ENCODE measurements at places on chromosomes 6 and 20.

DNA sequence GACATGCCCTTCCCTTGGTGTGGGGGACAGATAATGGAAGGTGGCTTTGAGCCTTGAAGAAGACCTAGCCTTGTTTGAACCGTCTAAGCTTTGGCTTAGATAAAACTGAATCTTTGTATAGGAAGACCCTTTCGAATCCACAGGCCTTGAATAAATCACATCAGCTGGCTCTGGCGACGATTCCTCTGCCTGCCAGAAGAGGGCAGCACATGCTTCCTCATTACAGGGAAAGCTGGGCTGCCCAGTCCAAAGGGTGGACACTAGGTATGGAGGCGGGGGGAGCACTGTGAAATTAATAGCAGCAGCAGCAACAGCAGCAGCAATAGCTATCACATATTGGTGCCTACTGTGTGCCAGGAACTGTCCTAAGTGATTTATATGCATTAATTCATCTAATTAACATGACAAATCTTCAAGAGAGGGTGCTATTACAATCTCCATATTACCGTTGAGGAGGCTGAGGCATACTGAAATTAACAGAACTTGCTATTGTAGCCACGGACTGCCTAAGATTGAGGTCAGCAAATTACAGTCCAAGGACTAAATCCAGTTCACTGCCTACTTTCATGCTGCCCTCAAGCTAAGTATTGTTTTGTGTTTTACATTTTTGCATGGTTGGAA lies 85.1 kb downstream of the CLIC5 start:
- peak; percentile 54 for DNase-seq

GRCh38 chr20:44106615-44107014 lies 80.4 kb downstream of the JPH2 start:
- no peak for DNase-seq

DNA sequence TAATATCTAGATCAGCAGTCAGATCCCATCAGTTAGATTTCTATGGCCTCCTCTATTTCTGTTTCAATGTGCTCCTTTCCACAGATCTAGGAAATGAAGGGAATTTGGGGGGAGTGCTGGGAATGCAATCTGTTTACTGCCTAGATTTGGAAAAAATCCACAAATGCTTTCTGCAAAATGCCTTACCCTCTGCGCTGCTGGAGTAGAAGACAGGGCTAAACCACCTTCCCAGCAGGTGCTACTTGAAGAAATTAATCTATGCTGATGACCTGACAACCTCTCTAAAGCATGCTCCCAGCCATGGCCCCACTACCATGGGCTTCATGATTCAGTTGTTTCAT lies 46.2 kb downstream of the LY86 start:
- DNase-seq: no peak

GRCh38 chr20:18377896-18378481 lies 88.8 kb downstream of the DZANK1 start:
- no peak for DNase-seq

DNA sequence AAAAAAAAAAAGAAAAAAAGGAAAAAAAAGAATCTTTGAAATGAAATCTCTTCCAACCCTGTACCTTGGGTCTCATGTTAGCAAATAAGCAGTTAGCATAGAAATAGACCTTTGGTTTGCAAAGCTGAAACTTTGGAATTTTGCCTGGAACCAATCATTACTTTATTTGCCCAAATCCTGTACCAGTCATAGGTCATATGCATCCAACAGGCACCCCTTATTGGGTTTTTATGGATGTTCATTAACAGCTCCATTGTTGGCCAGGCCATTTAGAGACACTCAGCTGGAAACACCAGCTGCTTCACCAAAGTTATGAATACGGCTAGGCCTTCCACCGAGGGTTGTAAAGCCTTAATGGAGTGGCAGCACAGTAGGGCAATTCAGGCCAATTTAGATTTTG lies 53.0 kb downstream of the ALDH8A1 start:
- no peak for DNase-seq

GRCh38 chr6:168128631-168129291 lies 49.7 kb upstream of the FRMD1 start:
- no peak for DNase-seq

DNA sequence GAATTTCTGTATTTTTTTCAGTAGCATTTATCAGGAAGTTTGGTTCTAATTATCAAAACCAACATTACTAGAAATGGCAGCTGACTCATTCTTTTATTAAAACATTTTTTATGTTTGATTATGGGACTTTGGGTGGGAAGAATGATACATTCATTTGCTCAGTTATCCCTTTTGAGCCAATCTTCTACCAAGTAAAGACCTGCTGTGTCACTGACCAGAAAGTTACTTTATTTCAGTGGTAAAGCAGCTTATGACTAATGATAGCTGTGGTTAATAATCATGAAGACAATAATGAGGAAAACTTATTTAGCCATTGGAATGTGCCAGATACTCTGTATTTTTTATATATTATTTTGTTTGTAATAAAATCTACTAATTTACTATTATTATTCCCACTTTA lies 142.3 kb downstream of the FARS2 start:
- peak; percentile 46 for DNase-seq

DNA sequence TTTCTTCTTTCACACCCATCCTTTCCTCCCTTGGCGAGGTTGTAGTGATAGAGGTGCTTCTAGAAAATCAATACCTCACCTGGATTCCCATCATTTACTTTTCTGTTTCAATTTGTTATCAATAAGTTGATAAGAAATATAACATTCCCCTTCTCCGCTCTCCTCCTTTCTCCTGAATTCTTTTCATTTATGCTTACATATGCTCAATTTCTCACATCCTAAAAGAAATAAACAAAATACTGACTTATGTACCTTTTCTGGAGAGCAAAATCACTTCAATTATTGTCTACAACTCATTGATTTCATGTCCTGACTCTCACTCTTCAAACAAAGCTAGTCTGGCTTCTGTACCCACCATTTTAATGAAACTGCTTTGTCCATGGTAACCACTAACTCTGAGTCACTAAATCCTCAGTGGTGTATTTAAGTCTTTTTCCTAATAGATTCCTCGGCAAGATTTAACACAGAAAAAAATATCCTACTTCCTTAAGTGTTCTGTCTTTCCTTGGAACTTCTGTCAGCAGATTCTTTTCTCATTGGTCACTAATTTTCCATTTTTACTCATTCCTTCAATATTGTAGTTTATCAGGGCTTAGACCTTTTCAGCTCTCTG lies 289.6 kb downstream of the RFPL4B start:
- DNase-seq: peak; percentile 70

- peak; percentile 76 for DNase-seq
Measured at GRCh38 chr20:11810311-11811083, 107.2 kb upstream of the BTBD3 start.

GRCh38 chr20:63309261-63310071 lies 16.5 kb downstream of the COL20A1 start:
- peak; percentile 9 for DNase-seq

- DNase-seq: peak; percentile 98
Measured at GRCh38 chr20:11814267-11814666, 103.4 kb upstream of the BTBD3 start.

- peak; percentile 10 for DNase-seq
Measured at GRCh38 chr6:107594736-107595135, 104.8 kb downstream of the SOBP start.

- no peak for DNase-seq
Measured at GRCh38 chr6:67131827-67132226, 1424.8 kb upstream of the EYS start.

GRCh38 chr20:49562311-49563014 lies 5.5 kb downstream of the PTGIS start:
- peak; percentile 68 for DNase-seq

- peak; percentile 26 for DNase-seq
Measured at GRCh38 chr6:132818404-132819359, 4.3 kb downstream of the RPS12 start.

DNA sequence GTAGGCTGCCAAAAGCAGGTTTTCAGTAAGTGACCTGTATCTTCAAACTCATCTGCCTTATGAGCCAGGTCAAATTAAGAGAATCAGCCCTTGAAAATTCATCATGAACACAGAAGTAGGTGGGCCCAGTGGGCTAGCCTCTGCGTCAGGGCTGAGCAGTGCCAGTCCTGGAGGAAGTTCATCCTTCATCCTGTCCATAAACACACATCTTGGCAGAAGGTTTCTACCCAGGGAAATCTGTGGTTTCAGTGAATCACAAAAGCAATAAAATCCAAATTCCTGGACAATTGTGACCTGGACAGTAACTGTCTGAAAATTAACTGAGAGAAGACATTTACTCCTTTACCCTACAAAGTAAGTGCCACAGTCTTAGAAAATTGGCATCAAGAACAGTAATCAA lies 72.4 kb downstream of the ATG5 start:
- DNase-seq: peak; percentile 79

GRCh38 chr20:16761305-16761829 lies 13.2 kb downstream of the OTOR start:
- peak; percentile 71 for DNase-seq

- DNase-seq: no peak
Measured at GRCh38 chr20:57977569-57977968, 250.9 kb downstream of the ANKRD60 start.

DNA sequence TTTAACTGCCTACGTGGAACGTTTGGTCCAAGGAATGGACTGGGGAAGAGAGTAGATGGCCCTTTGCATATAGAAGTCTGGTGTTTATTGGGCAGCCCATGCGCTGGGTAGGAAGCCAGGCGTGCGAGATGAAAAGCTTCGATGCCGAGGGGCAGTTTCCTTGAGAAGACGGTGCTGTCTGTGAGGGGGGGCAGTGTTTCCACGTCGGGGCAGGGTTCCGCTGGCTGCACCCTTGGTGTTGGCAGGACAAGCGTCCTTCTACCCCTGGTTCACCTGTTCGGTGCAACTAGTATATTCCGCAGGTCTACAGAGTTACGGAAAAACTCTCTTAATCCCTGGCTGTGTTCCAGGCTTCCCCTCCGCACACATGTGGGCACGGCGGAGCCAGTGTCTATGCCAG lies 88.2 kb downstream of the SMOC2 start:
- no peak for DNase-seq

- no peak for DNase-seq
Measured at GRCh38 chr6:136783495-136784270, 8.6 kb downstream of the MAP3K5 start.

GRCh38 chr20:6942266-6942665 lies 174.8 kb downstream of the BMP2 start:
- DNase-seq: no peak

DNA sequence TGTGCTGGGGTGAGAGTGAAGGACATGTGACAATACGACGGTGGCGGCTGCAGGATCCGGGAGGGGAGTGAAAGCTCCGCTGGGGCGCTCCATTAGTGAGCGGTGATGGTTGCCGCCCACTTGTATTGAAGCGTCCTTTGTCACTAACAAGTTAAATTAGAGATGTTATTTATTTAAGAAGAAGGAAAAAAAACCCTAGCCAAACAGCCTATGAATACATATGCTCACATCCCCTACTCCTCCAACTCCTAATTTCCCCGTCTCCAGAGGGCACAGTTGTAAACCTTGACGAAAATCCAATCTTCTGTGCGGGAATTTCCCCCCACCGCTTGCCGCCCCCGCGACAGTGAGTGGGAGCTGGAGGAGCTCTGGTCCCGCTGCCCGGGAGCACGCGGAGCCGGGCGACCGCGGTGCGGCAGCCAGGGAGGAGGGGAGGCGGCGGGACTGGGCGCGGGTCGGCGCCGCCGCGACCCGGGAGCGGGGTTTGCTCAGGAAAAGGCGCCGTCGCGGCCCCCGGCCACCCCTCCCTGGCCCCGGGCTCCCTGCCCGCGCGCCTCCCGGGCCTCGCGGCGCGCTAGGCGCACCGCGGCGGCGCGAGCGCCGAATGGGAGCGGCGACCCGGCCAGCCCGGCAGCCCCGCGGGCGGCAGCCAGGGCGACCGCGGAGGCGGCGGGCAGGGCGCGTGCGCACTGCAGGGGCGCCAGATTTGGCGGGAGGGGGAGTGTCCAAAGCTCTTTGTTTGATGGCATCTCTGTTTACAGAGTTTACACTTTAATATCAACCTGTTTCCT lies at the start of gene MYB:
TSS of gene MYB (plus strand) at position 767 of the 791 bp plus-strand sequence. CDS start 206 bp downstream, outside the sequence.
- DNase-seq: peak; percentile 29

- peak; percentile 72 for DNase-seq
Measured at GRCh38 chr20:48844996-48845395, 17.2 kb upstream of the PREX1 start.

GRCh38 chr6:34301408-34301807 lies 52.6 kb upstream of the SMIM29 start:
- DNase-seq: peak; percentile 52

DNA sequence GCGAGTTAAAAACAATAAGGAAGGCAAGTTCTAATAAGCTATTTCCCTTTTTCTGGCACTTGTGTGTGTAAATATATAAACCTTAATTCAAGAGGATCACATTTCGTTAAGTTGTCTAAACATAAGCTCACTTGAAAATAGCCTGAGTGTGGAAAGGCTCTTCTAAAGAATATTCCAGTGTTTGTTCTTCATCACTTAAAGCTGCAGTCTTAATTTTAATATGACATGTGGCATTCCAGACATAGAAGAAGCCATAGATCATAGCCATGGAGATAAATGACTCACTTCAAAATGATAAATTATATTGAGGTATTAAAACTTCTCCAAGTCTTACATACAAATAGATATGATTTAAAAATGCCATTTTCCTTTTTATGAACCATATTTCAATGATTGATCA lies 42.1 kb downstream of the IYD start:
- no peak for DNase-seq

GRCh38 chr6:152246554-152247337 lies 390.4 kb downstream of the SYNE1 start:
- peak; percentile 46 for DNase-seq

DNA sequence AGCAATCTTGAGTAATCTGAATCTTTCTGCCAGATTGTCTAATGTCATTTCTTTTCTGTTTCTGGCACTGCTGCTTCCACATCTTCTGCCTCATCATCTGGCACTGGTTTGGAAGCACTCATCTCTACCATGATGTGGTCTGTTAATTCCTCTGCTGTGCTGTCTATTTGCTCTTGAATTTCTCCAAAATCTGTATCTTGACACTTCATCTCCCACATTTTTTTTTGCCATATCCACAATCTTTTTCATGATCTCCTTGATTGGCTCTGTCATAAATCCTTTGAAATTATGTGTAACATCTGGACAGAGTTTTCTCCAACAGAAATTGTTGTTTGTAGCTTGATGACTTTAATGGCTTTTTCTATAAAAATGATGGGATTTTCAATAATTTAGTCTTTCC lies 417.8 kb upstream of the MANEA start:
- DNase-seq: no peak

DNA sequence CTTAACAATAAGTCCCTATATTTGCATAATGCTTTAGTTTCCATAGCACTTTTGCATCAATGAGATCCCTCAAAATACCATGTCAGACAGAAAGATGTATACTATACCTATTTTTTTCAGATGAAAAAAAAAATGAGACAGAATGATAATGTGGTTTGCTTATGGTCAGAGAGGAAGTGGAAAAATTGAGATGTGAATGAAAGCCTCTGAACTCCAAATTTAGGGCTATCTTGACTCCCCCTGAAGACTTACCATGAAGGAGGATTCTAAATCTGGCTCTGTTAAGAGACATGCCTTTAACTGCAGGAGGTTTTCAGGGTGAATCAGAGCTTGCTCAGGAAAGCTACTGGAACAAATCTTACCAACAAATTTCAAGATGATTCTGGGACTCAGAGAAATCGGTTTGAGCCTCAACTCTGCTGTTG lies 176.2 kb downstream of the ISM1 start:
- DNase-seq: no peak

Data from amniotic epithelial cell (primary cell).